ENCODE measurements at places on chromosomes 16 and 17. TPM values are rescaled to one million over a fixed set of nuclear protein-coding genes. Genes with fewer than 3 reads are reported as not detected.

SPIRE2 gene
- 8.7 TPM for total RNA-seq

CDK5R1 gene
- 3.2 TPM for total RNA-seq

CD300LD gene
- not detected for total RNA-seq

DNASE1L2 gene
- total RNA-seq, result 1.7 TPM

TLK2 gene
- 31.5 TPM for total RNA-seq

All from A549 treated with CpdA at 1 μM for 4 hours (cell line).